Lung (tissue), 17 donors: ENCODE measurements at places on chromosomes 1 and 21. TPM values are rescaled to one million over a fixed set of nuclear protein-coding genes. Genes with fewer than 3 reads are reported as not detected.

GRCh38 chr1:156481527-156481926 is 19.0 kb downstream of the MEF2D start:
- no peak for DNase-seq

The GBP1 gene
- polyA plus RNA-seq: 13.0 TPM

- no peak for DNase-seq
These were observed 187.9 kb downstream of the SMYD3 start for GRCh38 chr1:246319083-246319714.

DNA sequence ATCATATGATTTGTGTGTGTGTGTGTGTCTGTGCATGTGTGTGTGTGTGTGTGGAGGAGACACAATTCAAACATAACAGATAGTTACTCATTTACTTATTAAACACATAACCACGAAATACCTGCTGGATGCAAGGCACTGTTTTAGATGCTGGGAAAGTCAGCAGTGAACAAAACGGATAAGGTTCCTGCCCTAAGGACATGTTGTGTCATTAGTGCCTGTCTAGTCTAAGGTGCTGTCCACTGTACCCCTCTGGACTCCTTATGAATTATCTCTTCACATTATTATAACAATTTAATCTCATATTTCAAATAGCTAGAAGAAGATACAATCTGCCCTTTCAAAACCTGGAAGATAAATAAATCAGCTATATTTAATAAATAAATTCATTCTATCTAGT is 162.4 kb downstream of the PLPPR5 start:
- DNase-seq: no peak

The DEPDC1 gene
- polyA plus RNA-seq: 0.33 TPM

The EPHA10 gene
- polyA plus RNA-seq: 0.26 TPM
